ENCODE measurements at places on chromosomes 12 and 14. TPM values are rescaled to one million over a fixed set of nuclear protein-coding genes. Genes with fewer than 3 reads are reported as not detected.

DNA sequence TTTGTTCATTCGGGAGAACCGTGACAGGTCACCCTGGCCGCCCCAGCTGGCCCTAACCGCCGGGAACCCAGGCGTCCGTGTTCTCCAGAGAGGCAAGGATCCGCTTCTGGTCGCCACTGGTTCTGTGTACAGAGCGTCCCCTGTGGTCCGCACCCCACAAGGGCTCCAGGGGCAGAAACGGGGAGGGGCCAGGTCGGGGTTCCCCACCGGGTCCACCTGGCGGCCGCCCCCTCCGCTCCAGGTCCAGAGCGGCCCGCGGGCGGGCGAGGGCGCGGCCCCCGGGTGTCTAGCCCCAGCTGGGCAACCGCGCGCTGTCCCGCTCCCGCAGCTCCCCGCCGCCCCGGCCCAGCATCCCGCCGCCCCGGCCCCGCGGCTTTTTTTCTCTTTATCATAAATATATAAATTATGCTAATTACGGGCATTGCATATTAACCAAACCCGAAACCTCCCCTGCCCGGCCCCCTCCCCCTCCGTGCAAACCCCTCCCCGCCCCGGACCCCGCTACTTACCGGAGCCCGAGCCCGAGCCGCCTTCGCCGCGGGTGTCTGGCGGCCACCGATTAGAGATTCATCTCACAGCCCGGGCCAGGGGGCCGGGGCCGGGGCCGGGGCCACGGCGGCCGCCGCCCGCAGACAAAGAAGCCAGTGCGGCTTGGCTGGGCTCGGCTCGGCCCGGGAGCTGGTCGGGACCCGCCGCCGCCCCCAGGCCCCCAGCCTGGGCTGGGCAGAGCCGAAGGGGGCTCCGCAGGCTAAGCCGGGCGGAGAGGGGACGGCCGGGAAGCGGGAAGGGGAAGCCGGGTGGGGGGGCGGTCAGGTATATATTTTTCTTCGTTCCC is 512 bp downstream of the POU6F1 start:
- DNase-seq = peak; percentile 59

GRCh38 chr12:19382111-19382526 is 57.2 kb upstream of the AEBP2 start:
- no peak for DNase-seq

DNA sequence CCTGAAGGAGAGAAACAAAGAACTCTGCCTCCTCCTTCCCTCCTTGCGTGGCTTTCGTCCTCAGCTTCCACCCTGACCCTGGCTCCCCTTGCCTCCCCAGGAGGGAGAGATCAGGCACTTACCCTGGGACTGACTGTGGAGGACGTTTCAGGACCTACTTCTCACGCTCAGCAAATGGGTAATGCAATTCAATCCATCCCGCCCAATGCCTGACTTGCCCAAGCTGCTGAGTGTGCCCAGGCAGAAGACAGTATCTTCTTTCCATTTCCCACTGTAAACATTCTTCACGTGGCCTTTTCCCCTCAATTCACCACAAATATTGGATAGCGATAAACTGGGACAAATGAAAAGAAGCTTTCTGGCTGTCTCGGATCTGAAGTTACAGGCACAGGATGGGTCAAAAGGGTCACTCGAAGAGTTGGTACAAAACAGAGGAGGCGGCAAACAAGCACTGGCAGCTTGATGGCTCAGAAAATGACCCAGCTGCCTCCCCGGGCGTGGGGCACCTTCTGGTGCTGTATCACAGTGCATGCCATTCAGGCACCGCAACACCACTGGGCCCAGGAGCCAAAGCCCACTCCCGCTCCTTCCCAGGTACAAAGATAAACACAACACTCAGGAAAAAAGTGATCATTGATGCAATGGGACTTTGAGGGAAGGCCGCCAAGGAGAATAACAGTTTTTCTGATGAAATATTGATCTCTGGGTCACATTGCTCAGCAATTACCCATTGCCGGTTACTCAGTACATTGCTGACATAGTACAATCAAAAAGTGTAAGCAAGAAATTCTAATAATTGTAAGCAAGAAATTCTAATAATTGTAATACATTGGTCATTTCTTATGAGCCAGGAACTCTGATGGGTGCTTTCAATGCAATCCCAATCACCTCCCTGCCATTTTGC is 65.8 kb downstream of the TRIM9 start:
- no peak for DNase-seq

The C14orf180 gene
- 1.7 TPM for total RNA-seq

The PPP1R12A gene
- total RNA-seq = 289 TPM
